ENCODE measurements at places on chromosomes 1 and 21. TPM values are rescaled to one million over a fixed set of nuclear protein-coding genes. Genes with fewer than 3 reads are reported as not detected.

The SH2D1B gene
- not detected for total RNA-seq

DNA sequence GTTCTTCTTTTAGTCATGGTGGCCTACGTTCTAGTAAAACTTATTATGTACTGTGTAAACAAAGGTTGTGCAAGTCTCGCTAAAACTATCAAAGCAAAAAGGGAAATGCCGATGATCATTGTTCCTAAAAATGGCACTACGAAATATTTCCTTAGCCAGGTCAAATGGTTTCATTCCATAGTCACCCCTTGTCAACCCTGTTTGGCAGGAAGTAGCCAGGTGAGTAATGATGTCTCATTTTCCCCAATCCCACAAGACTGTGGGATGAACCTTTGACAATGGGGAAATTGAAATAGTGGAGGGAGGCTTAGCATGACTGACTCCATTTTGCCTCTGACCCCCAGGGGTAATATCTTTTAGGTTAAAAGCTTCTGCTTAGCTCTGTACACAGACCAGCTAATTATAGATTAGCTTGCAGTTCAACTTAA is 5.6 kb upstream of the REN start:
- DNase-seq = no peak

GRCh38 chr1:187045371-187045770 is 216.6 kb downstream of the PLA2G4A start:
- no peak for DNase-seq

DNA sequence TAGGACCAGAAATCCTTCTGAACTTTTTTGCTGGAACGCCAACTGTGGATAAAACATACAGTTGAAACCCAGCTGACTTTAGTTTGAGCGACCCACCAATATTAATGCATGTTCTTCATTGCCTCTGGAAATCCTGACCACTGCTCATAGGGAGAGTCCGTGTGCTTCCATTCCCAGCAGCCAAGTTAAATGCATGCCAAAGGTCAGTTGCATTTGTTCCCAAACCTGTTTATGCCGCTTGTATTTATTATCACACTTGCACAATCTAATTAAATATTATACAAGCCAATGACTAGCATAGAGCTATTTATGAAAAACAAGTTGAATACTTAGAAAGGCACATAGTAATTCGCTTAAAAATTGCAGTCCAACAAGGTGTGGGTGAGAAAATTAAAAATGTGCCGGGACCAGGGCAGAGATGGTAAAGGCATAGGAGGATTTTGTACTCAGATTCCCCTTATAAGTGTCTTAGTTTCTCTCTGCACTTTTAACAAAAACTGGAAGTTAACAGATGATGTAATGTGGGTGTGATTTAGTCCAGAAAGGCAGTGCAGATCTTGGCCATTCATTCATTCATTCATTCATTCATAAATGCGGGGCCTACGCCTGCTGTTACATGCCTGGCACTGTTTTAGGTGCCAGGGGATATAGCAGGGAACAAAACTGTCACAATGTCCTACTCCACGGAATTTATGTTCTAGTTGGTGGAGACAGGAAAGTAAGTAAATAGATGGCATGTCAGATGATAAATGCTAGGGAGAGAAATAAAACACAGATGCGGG is 99.7 kb downstream of the PRDM2 start:
- no peak for DNase-seq

GRCh38 chr1:81577004-81577697 is 223.6 kb upstream of the ADGRL2 start:
- DNase-seq = no peak

Data from thyroid gland (tissue), 4 donors.